Left ventricle myocardium inferior (tissue), 1 donor: ENCODE measurements at places on chromosomes 7 and 10. TPM values are rescaled to one million over a fixed set of nuclear protein-coding genes. Genes with fewer than 3 reads are reported as not detected.

ABCB1 gene
- 1.0 TPM for total RNA-seq

CALCR gene
- total RNA-seq: 0.08 TPM

TMEM196 gene
- total RNA-seq: not detected

RAB19 gene
- not detected for total RNA-seq

COL26A1 gene
- total RNA-seq: not detected

HACD1 gene
- 173 TPM for total RNA-seq

TMEM229A gene
- total RNA-seq: not detected

ADRB1 gene
- total RNA-seq: 35.0 TPM

GJD4 gene
- total RNA-seq: not detected

SPDYE16 gene
- total RNA-seq: 0.22 TPM

HOXA5 gene
- not detected for total RNA-seq

SEMA3E gene
- total RNA-seq: 0.27 TPM

WDR11 gene
- 11.2 TPM for total RNA-seq

DLX6 gene
- not detected for total RNA-seq

MYH16 gene
- not detected for total RNA-seq

HOXA4 gene
- total RNA-seq: not detected

CCDC136 gene
- total RNA-seq: 8.2 TPM

LEP gene
- total RNA-seq: 0.14 TPM

ANXA8L1 gene
- not detected for total RNA-seq

CPEB3 gene
- 13.6 TPM for total RNA-seq

FOXP2 gene
- 2.1 TPM for total RNA-seq

GCK gene
- 0.49 TPM for total RNA-seq

FMC1 gene
- total RNA-seq: 49.0 TPM

TUBB8 gene
- total RNA-seq: not detected

PLEKHS1 gene
- total RNA-seq: not detected

NME8 gene
- total RNA-seq: not detected

SLC18A3 gene
- total RNA-seq: not detected

ALOX5 gene
- total RNA-seq: 3.2 TPM

BAG3 gene
- total RNA-seq: 164 TPM

TMEM26 gene
- total RNA-seq: 0.30 TPM

ZNF804B gene
- total RNA-seq: not detected

TET1 gene
- 2.2 TPM for total RNA-seq

RBP4 gene
- 1.1 TPM for total RNA-seq

TRIM50 gene
- 0.33 TPM for total RNA-seq

BMPER gene
- 2.9 TPM for total RNA-seq

GPR37 gene
- not detected for total RNA-seq

MTPN gene
- 67.9 TPM for total RNA-seq

NODAL gene
- 0.16 TPM for total RNA-seq

SUGCT gene
- 5.0 TPM for total RNA-seq

EXOC4 gene
- 33.8 TPM for total RNA-seq

SMARCD3 gene
- 104 TPM for total RNA-seq

PIK3CG gene
- 1.7 TPM for total RNA-seq
